Effector memory CD4-positive, alpha-beta T cell (primary cell): ENCODE measurements at places on chromosomes 4 and X.

GRCh38 chr4:36244257-36245082 is at the start of gene ARAP2:
ARAP2 (minus strand) TSS chr4:36244514; CDS start chr4:36229486, 15,028 bp downstream.
- DNase-seq = peak; percentile 78

- no peak for DNase-seq
Observed at GRCh38 chrX:71184803-71185495, 38.1 kb upstream of the GJB1 start.

DNA sequence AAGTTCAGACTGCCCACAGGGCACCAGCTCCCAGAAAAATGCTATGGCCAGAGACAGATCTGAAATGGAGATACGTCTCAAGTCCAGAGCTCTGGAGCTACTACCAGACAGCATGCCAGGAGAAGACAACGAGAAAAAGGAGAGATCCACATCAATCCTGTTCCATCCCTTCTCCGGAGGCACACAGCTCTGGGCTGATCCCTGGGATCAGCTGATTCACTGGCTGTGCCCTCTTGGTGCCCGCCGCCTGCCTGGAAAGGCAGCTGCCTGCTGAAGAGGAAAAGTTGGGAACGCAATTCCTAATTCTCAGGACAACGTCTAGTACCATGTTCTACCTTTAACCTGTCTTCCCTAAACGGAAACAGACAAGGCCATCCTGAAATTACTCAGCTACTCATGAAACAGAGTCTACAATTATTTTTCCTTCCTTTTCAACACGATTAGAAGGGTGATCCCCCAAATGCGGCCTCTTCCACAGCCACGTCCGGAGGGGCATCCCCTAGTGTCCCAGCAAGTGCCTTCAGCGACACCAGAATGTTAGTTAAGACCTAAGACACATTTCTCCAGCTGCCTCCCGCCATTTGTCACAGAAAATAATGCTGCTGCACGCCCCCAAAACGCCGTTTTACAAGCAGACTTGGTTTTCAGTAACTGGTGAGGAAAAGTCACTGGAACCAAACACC is 2.4 kb downstream of the ZFYVE28 start:
- DNase-seq = no peak

DNA sequence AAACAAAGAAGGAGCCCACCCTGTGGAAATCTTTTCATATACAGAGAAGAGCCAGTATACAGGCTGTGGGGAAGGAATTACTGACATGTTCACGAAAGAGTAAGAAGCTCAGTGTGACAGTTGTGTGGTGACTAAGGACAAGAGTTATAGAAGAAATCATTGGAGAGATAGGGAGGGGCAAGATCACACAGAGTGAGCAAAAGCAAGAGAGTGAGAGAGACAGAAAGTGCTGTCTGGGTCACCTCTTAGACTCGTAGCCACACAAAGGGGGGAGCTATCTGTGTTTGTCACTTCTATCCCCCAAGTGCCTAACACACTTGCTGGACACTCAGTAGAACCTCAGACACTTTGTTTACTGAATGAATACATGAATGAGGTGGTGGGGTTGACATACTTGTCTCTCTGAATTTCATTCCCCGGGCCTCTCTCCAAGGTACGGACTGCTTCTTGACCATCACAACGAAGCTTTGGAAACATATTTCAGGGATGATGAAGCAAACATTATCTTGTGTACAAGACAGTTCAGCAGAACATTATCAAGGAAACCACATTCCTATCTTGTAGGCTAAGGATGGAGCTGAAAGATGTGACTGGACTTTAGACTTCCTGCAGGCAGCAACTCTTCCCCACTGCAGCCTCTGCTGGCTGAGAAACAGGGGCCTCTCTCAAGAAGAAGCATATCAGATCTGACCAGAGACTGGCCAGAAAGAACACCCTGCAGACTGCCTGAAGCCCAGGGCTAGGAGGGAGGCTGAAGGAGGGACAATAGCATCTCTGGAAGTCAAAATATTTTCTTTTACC is 168.2 kb downstream of the AMELX start:
- no peak for DNase-seq

DNA sequence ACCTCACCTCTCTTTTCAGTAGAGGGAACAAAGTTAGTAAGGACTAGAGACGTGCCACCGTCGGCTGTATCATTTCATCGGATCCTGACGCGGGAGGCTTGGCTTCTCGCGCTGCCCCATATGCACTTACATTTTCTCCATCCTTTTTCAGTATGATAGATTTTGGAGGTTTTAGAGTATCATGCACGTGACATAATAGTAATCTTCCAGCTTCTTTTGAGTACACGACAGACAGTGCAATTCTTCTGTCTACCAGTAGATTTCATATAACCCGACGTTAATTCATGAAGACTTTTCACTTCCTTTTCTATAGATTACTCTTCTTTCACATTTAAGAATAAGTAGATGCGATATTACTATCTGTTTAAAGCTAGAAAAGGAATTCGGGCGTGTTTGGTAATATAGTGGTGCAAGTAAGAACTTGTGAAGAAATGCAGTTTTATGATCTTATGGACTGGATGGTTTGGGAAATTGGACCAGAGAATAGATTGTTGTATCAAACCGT is 1.0 kb downstream of the CDS1 start:
- DNase-seq = no peak

DNA sequence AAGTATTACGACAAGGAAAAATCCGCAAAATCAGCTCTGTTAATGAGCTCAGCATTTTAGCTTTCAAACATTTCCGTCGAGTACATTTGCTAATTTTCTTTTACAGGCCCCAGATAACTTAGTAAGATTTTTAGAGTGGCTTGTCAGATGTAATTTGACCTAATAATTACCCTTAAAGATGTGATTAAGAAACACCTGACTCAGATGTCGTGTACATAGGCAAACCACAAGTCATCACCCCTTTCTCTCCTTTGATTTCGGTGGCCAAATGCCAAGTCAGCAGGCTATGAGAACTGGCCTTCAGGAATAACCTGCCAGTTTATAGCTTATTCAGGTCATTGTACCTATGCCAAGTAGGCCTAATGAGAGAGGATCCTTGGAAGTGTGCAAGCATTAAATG is 369.6 kb downstream of the PCDH7 start:
- no peak for DNase-seq

DNA sequence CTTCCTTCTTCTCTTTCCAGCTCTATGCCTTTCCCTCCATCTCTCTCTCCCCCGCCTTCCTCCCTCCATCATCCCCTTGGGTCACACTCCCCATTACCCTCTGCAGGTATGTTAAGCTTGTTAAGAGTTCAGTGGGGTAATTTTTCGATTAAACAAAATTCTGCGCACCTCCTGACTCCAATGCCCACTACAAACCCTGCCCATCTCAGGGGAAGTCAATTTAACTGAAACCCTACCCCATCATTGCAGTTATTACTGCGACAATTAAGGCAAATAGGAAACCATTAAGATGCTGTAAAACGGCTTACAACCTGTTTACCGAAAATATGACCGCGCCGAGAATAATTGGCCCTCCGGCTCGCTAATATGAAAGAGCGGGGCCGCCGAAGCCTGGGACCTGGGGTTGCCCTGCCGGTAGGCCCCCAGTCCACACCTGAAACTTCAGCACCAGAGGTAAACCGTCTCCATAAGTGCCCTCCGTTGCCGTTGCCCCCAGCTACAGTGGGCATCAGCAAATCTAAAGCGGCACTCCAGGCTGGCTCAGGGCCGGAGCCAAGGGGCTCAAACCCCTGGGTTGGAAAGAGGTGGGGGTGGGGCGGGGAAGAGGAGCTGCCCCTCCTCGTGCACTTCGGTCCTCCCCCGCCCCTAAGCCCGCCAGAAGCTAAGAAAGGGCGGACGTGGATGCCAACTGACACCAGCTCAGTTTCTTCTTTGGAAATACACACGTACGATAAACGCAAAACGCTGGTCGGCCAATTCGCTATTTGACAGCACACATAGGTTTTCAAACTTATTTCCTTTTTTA is 4.8 kb downstream of the ARX start:
- no peak for DNase-seq

- DNase-seq = no peak
Observed at GRCh38 chr4:168437192-168437943, 42.9 kb downstream of the DDX60L start.

DNA sequence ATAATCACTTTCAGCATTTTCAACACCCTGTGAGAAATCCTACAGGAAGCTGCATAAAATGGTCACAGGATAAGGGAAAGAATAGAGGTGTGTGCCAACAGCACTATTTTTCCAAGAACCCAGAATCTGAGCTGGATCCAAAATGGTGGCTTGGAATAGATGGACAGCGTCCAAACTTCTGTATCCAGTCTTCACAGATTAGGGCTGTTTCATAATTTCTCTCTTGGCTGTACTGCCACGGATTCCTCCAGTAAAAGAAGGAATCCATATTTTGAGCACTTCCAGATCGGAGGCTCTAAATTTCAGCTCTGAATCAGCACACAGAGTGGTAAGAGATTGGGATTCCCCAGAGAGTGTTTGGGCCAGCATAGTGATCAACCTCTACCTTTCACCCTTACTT is 12.2 kb downstream of the MAOB start:
- DNase-seq = no peak

DNA sequence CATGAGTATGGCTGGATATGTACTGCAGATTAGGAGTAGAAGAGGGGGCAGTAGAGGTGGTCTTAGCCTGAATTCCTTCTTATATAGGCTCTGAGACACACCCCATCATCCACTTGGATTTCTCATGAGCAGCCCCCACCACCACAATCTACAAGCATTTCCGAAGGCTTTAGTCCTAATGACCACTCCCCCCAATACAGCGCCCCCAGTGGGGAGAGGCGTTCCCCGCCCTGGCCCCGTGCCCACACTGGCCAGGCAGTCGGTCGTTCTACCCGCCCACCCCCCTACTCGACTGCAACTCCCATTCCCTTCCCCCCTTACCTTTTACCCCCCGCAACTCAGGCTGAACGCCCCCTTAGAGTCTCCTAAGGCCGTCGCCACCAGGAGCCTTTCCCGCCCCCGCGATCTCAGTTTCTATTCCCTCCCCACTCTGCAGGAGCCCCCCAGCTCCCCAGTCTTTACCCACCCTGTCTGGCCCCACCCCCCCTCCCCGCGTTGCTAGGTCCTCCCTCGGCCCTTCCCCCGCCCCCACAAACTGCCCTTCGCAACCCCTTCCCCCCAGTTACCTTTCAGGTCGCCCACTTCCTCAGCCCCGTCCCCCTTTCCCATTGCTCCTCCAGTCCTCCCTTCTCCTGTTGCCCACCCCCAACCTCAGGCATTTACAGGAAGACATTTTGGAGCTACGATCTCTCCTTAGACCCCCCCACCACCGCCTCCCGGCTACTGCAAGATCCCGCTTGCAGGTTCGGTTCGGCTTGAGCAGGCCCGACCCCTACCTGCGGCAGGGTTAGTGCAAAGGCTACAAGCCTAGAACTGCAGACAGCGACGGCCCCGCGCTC is 468 bp downstream of the ZMYM3 start:
- peak; percentile 4 for DNase-seq

DNA sequence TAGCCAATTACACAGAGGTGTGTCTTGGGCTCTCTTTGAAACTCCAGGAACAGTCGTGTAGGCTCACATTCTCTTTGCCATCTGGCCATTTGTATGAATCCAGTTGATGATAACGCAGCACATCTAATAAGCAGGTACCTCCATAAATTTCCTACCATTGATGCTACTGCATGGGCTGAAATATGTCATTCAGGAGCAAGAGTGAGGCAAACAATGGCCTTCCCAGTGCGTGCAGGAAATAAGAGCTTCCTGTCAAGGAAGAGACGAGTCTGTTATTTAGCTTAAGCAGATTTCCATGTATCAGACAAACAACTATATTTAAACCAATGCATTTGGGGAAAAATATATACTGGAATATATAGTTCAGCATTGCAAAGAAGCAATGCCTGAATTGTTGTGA is 102.1 kb upstream of the MXRA5 start:
- DNase-seq = no peak

GRCh38 chr4:138919094-138919936 is 96.3 kb upstream of the NOCT start:
- no peak for DNase-seq

DNA sequence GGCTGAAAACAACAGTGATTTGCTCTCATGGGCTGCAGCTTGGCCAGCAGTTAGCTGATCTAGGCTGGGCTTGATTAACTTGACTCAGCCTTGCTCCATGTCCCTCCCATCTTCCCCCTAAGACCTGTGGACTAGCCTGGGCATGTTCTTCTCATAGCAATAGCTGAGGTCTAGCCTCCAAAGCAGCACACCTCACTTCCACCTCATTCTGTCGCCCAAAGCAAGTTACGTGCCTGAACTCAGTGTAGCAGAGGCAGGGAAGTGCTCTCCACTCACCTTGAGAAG is 62.2 kb downstream of the EVC start:
- no peak for DNase-seq

- peak; percentile 11 for DNase-seq
Observed at GRCh38 chrX:41085878-41086626, 807 bp downstream of the USP9X start.

- DNase-seq = no peak
Observed at GRCh38 chr4:24968992-24969391, 56.1 kb upstream of the CCDC149 start.

GRCh38 chrX:17631647-17632046 is 105.6 kb upstream of the SCML1 start:
- no peak for DNase-seq

DNA sequence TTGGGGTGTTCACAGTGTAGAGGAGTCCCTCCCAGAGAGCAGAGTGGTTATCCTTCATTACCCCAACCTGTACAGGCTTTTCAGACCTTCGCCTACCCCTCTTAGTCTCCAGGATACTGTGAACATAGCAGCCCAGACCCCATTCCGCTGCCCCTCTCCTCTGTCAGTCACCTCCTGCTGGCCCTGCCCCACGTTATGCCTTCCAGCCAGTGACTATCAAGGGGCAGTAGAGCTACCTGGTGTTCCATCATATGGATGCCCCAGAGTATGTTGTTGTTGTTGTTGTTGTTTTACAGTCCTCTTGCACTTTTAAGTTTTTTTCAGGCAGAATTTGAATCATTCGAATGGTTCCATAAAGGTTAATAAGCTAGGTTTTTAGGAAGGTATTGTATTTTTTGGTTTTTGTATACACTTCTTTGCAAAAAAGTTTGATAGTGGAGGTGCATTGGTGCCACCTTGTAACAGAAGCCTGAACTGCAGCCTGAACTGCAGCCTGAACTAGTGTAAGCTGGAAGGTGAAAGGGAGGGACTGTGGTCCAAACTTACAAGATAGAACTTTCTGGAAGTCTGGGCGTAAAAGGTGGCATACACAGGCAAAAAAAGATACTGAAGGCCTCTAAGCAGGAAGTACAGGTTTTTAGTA is 101.4 kb upstream of the RAB40AL start:
- DNase-seq = no peak

- no peak for DNase-seq
Observed at GRCh38 chr4:112847045-112847444, 202.4 kb upstream of the ANK2 start.

GRCh38 chr4:177901786-177902185 is 459.5 kb upstream of the AGA start:
- no peak for DNase-seq

DNA sequence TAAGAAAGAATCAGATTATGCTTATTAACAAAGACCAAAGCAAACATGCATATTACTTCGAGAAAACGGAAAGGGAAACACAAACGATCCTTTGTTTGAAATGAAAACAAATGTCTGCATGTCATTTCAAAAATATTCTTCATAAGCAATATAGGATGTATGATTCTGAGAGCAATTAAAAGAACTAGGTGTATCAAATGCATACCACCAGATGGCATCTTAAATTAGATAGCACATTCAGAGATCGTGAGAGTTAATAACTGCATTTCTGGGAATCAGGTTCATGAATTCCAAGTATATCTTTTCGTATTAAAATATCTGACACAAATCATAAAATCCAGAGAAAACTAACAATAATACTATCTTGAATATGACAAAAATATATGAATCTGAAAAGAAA is 159.5 kb downstream of the PPP3CA start:
- DNase-seq = no peak

GRCh38 chr4:40606239-40606767 is 23.4 kb downstream of the RBM47 start:
- DNase-seq = no peak
